ENCODE measurements at places on chromosomes 7 and 10.

DNA sequence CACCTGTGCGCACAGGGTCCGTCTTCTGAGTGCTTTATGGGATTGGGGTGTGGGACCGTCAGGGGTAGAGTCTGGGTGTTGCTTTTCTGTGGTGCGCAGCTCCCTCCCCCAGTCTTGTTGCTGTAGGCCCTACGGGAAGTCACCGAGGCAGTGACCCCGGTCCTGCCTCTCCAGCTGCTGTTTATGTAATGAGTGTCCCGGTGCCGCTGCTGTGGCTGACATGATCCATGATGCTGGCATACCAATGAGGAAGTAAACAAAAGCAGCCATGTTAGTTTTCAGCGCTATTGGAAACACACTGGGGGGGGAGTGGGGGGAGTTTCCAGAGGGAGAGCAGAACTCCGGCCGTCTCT, 1.1 kb downstream of the TRIM8 start:
- peak; percentile 91 for DNase-seq

DNA sequence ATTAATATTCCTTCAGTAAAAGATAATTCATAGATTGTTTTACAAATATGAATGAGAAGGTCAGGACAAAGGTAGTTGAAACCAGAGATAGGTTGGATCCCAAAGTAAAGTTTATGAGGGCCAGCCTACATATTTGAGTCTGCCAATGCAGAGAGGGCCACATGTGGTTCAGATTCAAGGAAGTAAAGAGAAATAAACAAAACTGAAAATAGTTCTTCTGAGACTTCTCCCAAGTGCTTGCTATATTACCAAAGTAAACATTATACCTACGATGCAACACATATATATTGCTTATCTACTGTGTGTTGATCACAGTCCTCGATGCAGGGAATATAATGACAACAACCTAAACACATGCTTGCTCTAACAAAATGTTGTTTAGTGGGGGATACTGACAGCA, 109.8 kb downstream of the MALRD1 start:
- DNase-seq: no peak

GRCh38 chr10:12434277-12434676, 84.9 kb downstream of the CAMK1D start:
- DNase-seq: no peak

- no peak for DNase-seq
Measured at GRCh38 chr10:12724807-12725579, 276.5 kb downstream of the CCDC3 start.

DNA sequence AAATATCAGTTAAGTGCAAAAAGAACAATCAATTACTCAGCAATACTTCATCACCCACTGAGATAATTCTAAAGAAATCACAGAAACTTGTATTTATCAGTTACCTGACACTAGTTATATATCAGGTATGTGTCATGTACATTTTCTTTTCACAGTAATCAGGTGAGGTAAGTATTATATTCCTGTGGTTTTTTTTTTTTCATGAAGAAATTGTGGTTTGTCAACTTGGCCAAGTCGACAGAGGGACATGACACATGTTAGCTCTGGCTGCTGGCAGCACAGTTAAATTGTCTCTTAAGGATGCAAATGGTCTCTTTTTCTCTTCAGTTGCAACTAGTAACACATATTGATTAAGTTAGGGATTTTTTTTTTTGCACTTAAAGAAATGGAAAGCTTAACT, 13.7 kb upstream of the GPR141 start:
- DNase-seq: peak; percentile 5

DNA sequence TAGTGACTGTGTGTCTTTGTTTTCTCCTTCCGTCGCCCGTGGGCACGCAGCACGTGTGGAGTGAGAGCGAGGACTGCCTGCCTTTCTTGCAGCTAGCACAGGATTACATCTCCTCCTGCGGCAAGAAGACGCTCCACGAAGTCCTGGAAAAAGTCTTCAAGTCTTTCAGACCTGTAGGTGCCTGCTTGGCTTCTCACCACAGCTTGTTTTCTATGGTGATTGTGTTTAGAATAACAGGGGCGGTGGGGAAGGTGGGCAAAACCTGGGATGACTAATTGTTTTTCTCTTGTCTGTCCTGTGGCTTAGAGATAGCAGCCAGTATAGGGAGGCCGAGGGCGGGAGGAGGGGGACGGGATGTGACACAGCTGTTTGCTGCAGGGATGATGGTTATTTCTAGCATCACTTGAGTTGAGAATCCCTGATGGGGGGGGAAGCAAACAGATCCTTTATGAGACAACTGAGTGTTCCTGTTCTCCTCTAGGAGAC, 11.4 kb downstream of the MTURN start:
- peak; percentile 57 for DNase-seq

- DNase-seq: peak; percentile 98
Measured at GRCh38 chr7:111499027-111499426, 63.3 kb downstream of the IMMP2L start.

- DNase-seq: no peak
Measured at GRCh38 chr7:100215895-100216294, 3.9 kb upstream of the PVRIG start.

- DNase-seq: peak; percentile 73
Measured at GRCh38 chr7:92461027-92462003, 14.0 kb downstream of the GATAD1 start.

GRCh38 chr7:2919256-2919655, 75.1 kb upstream of the GNA12 start:
- no peak for DNase-seq

GRCh38 chr10:132353456-132354355, 21.7 kb downstream of the LRRC27 start:
- no peak for DNase-seq

DNA sequence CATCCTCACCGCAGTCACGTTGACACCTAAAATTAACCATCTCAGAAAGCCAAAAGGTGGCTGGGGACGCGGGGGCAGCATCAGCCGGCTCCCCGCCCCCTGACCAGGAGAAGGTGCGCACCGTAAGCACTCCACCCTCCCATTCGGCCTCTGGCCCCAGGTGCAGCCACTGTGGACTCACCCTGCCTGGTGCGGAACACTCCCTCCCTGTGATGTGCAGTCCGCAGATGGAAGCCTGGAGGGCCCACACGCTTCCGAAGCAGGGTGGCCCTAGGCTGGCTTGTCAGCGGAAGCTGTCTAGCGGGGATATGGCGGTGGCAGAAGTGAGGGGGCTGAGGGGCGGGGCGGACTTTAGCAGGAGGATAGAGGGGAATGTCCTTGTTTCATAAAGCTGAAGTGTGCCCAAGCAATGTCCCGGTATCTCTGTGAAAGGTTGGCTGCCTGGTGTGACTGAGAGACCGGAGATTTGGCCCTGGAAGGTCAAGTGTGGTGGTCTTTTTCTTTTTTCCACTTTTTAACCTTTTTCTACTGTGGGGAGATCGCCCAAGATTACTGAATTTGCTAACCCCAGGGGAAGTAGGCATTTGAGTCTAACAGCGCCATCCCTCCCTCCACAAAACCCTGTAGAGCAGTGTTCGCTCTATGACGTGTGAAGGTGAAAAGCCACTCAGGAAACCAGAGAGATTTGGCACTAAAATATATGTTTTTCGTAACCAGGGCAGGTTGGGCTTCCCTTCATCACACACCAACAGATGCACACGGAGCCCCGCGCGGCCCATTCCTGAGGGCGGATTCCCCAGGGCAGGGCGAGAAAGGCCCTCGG, 74.7 kb downstream of the CXCL12 start:
- DNase-seq: no peak

GRCh38 chr7:5170251-5170650, 19.8 kb upstream of the WIPI2 start:
- no peak for DNase-seq

- DNase-seq: peak; percentile 78
Measured at GRCh38 chr10:132023092-132023811, 41.5 kb upstream of the BNIP3 start.

GRCh38 chr10:66521506-66521905, 404.3 kb upstream of the LRRTM3 start:
- DNase-seq: no peak

DNA sequence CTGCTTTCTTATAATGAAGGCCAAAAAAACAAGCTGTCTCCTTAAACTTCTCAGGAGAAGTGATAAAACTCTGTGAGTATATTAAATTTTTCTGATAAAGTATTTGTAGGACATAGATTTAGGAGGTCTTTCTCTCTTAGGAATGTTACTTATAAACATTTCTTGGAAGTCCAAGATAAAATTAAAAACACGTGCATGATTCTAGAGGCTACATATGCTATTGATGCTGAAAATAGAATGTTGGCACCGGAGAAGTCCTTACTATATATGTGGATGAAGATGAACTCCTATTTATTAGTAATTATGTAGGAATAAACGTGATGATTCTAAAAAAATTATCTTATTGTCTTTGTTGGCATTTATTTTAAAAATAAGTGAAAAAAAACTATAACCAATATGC, 241.3 kb upstream of the LRRTM3 start:
- DNase-seq: no peak

DNA sequence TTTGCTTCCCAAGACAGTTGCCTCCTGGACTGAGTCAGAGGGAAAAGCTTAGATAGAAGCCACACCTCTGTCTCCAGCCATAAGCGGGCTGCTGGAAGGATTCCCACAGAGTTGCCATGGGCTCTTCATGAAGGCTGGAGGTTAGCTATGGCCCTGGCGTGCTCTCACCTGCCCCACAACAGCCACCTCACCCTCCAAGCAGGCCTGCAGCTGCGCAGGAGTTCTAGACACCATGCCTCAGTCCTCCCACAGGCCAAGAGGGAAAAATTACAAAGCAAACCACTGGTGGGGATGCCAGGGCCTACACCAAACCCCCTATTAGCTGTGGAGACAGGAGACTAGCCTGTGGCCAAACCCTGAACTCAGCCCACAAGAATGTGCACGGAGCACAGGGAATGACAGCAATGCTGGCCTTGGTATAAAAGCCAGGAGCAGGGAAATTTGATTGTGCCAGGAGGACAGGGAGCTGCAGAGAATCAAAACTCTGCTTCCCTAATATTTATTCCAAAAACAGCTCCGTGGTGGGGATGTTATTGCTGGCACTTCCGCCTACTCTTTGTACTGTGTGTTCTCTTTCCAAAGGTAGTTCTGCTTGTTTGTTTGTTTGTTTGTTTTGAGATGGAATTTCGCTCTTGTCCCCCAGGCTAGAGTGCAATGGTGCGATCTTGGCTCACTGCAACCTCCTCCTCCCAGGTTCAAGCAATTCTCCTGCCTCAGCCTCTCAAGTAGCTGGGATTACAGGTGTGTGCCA, 60.3 kb upstream of the STK17A start:
- peak; percentile 53 for DNase-seq

DNA sequence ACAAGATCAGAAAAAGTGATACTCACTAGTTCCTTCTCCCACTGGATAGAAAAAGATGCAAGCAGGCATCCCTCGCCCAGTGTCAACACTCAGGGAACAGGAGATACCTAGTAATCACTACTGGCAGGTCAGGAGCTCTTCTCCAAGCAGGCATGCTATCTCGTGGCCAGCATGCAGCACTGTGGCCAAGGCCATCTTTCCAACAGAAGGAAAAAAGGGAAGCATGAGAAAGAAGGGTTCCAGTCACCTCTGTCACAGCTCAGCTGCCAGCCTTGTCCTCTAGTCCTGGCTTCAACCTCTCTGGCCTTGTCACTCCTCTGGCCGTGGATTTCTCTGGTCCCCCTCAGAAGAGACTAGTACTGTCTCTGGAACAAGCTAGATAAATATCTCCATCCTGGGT, 45.3 kb downstream of the DLG5 start:
- DNase-seq: no peak

DNA sequence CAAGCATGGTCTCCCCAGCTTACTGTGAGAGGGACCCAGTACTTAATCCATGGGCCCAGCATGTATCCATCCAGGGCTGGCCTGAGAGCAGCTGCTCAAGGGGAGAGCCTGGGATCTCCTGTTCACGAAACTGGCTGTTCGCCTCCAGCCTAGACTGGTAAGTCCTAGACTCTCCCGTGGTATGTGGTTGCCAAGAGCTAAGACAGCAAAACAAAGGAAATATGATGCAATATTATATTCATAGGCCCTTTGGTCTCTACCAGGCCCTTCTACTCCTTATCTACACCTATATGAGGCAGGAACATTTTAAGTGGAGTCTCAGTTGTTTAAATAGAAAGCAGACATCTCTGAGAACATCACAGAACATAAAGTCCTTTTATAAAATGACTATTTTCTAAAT, 28.9 kb upstream of the STK17A start:
- DNase-seq: no peak

- peak; percentile 2 for DNase-seq
Measured at GRCh38 chr10:31457858-31458257, 138.8 kb downstream of the ZEB1 start.

DNA sequence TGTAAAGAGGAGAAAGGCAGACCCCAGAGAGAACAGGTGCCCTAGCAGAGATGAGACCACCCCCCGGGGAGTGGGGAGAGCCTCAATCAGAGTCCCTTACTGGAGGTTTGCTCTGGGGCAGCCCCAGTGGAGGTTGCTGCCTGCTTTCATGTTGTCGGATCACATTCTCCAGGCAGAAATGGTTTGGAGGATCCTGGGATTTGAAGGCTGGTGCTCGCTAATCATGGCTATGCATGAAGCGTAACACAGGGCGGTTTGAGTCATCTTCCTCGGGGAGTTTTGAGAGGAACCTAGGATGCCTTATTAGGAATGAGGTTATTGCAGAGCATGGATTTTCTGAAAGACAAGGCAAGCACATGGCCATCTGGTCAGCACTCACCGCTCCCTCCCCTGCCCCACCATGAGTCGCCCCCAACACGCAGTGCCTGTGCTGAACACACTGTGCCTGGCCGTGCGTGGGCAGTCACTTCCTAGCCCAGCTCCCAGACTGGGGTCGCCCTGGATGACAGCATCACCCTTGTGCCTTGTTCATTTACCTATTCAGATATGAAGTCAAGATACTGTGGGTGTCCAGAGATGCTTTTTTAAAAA, 319.9 kb downstream of the DPP6 start:
- DNase-seq: peak; percentile 42

DNA sequence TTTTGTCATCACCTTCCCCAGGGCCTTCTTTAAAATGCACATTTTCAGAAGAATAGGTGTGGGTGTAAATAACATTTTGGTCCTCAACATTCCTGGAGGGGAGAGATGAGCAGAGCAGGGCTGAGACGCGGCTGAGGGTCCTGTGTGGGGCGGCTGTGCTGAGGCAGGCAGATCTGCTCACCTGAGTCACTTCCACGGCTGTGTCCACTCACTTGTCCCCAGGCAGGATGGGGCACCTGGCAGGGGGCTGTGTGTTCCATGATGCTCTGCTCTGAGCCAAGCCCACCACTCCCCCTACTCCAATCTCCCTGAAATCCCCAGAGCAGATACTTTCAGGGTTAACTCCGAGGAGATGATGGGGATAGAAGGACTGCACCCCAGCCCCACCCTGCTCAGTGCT, 93.8 kb downstream of the GLRX3 start:
- DNase-seq: no peak

DNA sequence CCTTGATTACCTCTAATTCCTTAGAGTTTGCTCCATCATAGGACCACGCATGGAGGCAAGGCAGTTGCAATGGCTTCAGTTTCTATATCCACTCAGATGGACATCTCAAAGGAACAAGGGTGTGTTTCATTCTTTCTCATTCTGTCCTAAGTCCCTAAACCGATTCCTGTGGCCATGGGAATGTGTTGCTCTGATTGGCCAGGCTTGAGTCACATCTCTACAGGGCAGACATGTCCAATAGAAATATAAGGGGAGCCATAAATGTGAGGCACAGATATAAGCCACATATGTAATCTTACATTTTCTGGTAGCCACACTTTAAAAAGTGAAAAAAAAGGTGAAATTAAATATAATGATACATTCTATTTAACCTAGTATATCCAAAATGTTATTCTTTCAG, 16.9 kb upstream of the DLD start:
- no peak for DNase-seq

- no peak for DNase-seq
Measured at GRCh38 chr7:47661051-47661714, 79.3 kb upstream of the TNS3 start.

All from kidney tubule cell (primary cell).